Kidney epithelial cell (primary cell): ENCODE measurements at places on chromosomes 5 and 9. TPM values are rescaled to one million over a fixed set of nuclear protein-coding genes. Genes with fewer than 3 reads are reported as not detected.

SPATA31D4 gene
- not detected in 2 replicates for total RNA-seq

SOHLH1 gene
- total RNA-seq, result not detected in 2 replicates

IL4 gene
- total RNA-seq, result not detected in 2 replicates

CBY3 gene
- not detected in 2 replicates for total RNA-seq

- DNase-seq, result no peak
Observed at GRCh38 chr5:59620535-59621212, 272.9 kb downstream of the PDE4D start.

DNA sequence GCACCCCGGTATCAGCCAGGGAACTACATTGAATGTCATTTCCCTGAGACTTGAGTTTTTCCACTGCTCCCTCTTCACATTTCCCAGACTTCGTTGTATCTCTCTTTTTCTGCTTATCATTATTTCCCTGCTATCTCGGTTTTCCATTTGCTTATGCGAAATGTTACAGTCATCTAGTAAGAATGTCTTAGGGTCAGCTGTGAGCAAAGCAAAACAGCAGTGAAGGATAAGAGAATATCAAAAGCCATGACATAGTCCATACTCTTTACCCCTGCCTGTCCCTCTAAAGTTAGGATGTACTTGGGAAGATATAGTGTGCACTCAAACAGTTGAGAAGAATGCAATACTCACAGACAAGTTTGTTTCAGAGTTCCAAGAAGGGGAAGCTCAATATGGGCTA, 88.7 kb downstream of the ITGA1 start:
- no peak for DNase-seq
